Activated T-cell treated with anti-CD3 and anti-CD28 coated beads, Interleukin-2, amount 50 U/mL, for 1 hour (primary cell): ENCODE measurements at places on chromosomes 5 and 9.

GRCh38 chr5:71829206-71829605 is 110.1 kb downstream of the CARTPT start:
- DNase-seq: no peak

- no peak for DNase-seq
These were observed 246.6 kb downstream of the ARL15 start for GRCh38 chr5:54063817-54064216.

DNA sequence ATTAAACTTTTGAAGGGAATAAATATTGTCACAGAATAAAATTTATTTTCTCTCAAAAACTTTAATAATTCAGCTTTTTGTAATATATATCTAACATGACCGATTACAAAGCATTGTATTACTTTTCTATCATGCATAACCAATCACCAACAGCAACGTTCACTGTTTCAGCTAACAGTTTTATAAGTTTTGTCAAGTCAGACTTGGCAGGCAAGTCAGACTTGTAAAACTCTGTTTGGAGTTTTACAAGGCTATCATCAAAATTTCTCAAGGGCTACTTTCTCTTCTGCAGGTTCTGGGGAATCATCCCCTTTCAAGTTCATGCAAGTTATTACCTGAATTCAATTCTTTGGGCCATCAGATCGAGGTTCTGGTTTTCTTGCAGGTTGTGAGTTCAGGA is 347.2 kb downstream of the CTNND2 start:
- no peak for DNase-seq

- DNase-seq: no peak
These were observed 31.0 kb upstream of the ANKRD34B start for GRCh38 chr5:80600943-80601693.

GRCh38 chr5:149223081-149223848 is 48.4 kb upstream of the AFAP1L1 start:
- DNase-seq: no peak

GRCh38 chr5:41817625-41818301 is 52.5 kb downstream of the OXCT1 start:
- no peak for DNase-seq

- peak; percentile 69 for DNase-seq
These were observed at the start of gene CCDC152 for GRCh38 chr5:42756606-42757601. TSS of gene CCDC152 (plus strand) at chr5:42756818. CDS start at chr5:42759122, 2,304 bp downstream.

DNA sequence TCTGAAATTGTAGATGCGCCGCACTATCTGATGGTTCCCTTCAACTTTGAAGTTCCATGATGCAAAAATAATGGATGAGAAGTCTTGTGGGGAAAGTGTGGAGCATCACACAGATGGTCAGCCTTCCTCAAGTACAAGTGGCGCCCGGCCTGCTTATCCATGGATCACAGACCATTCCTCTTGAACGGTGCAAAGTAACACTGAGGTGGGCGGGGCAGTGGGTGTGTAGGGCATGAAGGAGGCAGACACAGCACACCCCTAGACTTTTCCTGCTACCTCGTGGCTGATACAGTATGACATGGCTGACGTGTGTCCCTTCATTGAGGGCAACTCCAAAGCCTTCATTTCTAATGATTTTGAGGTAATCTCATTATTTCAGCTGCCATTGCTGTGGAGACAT is 2.5 kb upstream of the GNG10 start:
- DNase-seq: no peak
